ENCODE measurements at places on chromosomes 7 and 10. TPM values are rescaled to one million over a fixed set of nuclear protein-coding genes. Genes with fewer than 3 reads are reported as not detected.

DNA sequence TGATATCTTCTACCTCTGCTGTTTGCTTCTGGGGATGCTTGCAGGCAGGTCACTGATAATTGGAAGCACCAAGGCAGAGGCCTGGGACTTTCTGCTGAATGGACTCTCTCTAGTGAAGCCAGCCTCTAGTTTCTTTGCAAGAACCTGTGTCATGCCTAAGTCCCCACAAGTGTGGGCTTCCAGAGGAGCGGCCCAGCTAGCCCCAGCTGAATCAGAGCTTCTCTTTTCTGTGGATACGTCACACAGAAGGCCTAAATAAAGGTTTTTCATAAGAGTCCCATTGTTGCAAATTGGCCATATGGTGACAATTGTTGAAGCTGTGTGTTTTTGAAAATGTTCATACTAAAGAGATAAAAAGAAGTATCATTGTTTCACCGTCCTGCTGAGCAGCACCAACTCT, 6.8 kb upstream of the OPALIN start:
- no peak for DNase-seq

Gene PCGF5
- 32.3 TPM for polyA plus RNA-seq

DNA sequence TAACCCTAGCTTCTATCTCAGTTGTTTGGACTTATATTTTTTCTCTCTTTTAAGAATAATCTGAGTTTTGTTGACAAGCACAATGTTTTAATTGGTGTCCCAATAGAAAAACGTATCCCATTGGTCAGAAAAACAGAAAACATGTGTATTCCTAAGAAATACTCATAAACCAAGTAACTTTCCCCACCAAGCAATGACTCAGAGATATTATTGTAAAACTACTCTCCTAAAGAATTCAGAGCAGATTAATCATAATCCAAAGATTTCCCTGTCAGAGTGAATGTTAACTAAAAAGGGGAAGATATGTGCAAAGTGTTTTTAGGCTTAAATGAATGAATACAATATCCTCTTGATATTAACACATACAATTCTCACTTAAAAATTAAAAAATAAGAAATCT, 29.4 kb upstream of the MBL2 start:
- no peak for DNase-seq

DNA sequence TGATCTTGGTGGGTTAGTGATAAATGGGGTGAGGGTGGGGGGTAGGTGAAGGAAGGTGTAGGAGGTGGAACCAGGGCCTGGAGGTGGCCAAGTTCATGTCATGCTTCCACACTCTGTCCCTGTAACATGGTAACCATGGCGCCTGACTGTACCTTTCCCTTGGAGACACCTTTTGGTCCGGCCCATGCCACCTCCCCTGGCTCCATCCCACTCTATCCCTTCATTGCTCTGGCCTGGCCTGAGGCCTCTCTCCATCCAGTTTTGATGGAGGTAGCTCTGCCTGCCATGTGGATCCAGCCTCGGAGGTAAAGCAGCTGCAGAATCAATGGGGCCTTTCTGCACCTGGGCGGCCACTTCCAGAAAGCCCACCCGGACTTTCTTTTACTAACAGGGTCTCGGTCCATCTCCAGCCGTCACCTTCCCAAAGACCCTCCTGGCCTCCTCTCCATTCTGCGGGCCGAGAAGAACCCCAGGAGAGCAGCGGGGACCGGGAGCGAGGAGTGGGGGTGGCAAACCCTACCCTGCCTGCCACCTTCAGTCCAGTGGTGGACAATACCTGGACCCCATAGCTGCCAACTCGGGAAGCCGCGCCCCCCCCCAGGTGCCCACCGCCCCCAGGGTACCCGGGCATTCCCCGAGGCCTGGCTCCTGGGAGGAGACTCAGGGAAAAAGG, 504 bp upstream of the TRRAP start:
- no peak for DNase-seq

Gene MCM10
- 7.4 TPM for polyA plus RNA-seq
